Fibroblast of gingiva (primary cell): ENCODE measurements at places on chromosomes 3 and 15.
A peak's percentile ranks its signal among the peaks of the same experiment; 100 is the strongest.

DNA sequence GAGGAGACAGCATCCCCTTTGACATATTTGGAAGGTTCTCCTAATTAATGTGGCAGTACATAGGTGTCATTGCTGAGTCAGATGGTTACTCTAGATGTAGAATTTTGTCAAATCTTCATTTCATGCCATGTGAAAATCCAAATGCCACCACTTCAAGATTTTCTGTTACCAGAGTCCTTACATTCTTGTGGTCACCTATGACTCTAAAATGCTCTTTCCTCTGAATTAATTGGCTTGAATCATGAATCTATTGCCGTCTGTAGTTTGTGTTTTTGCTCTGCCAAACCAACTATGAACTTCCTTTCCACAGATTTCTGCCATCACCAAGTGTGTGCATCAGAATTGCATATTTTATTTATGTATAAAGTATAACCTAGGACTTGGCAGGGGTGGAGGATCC lies 269.4 kb upstream of the ZPLD1 start:
- peak; percentile 78 for DNase-seq

DNA sequence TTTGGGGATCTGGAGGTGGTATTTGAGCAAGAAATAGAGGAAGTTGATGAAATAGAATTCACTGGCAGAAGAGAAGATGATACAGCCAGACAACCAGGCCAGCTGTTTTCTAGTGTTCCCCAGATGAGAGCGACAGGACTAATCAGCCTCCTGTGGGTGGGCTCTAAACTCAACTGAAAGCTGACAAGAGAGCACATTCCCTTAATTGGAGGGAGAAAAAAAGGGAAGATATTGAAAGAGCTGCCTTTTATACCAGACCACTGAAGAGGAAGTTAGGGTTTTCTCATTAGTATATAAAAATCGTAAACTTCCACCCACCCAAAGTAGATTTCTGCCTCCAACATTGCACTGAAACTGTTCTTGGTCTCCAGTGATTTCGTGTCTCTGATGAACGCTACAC lies 6.5 kb upstream of the TM4SF19 start:
- no peak for DNase-seq

DNA sequence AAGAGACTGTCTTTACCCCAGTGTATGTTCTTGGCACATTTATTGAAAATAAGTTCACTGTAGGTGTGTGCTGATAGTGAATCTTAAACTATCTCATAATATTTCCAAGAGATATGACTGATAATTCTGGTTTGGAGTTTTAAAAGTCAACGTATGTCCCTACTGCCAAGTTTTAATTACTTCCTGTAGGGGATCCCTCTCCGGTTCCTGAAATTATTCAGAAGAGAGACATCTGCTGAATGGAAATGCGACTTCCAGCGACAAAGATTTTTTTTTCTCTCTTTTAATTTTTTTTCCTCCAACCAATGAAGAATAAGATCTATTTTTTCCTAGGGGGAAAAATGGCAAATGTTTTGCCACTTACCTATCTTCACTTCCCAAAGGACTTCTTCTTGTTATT lies 498.9 kb upstream of the TGFBR2 start:
- DNase-seq, result no peak

- peak; percentile 69 for DNase-seq
Observed at GRCh38 chr3:23704298-23704697, 101.5 kb upstream of the UBE2E1 start.

DNA sequence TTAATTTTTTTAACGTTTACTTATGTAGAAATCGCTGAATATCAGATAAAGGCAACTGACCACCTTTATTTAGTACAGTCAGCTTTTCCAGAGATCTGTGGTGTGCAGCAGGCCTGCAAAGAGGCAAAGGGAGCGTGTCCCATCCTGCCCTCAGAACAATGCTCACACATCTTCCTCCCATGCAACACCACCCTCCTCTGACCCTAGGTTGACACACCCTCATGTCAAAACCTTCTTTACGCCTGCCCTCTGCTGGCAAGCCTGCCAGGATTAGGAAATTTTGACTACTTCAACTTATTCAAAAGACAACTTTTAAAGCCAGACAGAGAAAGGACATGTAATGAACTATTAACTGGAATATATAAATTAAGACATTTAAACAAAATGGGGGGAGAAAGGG lies 513.7 kb downstream of the FOXP1 start:
- peak; percentile 65 for DNase-seq
